ENCODE measurements at places on chromosomes 1 and 21. TPM values are rescaled to one million over a fixed set of nuclear protein-coding genes. Genes with fewer than 3 reads are reported as not detected.
A peak's percentile ranks its signal among the peaks of the same experiment; 100 is the strongest.

DNA sequence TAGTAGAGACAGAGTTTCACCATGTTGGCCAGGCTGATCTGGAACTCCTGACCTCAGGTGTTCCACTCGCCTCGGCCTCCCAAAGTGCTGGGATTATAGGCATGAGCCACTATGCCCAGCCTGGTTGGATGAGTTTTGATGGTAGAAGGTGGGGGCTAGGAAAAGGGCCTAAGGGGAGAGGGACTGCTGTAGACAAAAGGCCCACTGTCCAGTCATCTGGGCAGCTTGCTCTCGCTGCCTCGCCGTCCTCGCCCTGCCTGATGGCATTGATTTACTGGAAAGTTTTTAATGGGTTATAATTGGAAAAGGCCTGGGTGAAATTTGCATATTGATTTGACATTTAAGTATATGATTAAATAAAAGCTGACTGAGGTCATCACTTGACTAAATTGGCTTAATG is 175.1 kb upstream of the CSF3R start:
- no peak for DNase-seq

- no peak for DNase-seq
These were observed 1165.2 kb downstream of the BRINP3 start for GRCh38 chr1:189312499-189312898.

DNA sequence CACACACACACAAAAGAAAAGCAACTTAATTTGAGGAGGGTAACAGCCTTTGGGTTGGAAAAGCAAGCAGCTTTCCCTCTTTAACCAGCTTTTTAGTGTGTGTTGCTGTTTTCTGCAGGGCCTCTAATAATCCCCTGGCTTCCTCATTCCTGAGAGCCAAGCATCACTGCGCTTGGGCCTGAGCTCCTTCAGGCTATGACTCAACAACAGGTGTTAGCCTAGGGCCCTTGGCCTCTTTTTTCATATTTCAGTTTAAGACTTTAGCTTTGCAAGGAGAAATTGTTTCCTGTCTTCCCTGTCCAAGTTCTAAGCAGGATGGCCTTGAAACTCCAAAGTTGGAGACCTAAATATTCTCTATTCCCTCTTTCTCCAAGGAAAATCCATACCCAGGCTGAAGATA is 26.2 kb upstream of the SNX27 start:
- no peak for DNase-seq

- no peak for DNase-seq
These were observed 48.3 kb downstream of the ATG4C start for GRCh38 chr1:62832276-62832675.

DNA sequence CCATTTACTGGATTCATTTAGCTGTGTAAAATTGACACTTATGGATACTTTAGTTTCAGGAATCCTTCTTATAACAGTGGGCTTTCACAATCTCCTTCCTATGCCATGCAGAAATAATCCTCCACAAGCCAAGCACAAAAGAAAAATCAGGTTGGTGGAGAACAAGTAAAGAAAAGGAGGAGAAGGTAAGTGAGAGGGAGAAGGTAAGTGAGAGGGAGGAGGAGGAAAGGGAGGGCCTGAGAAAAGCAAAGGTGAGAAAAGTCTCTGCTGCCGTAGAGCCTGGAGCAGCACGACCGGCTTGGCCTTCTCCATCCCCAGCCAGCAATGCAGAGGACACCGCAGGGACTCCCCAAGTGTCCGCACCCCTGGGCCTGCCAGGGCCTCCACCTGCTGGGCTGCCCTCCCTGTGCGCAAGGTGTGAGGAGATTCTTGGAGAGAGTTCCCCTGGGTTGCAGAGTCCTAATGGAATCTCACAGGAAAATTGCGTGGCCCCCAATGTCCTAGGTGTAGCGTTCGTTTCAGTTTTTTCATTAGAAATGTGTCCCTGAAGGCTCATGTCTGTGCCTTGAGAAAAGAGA is 39.0 kb downstream of the PRMT2 start:
- DNase-seq: no peak

DNA sequence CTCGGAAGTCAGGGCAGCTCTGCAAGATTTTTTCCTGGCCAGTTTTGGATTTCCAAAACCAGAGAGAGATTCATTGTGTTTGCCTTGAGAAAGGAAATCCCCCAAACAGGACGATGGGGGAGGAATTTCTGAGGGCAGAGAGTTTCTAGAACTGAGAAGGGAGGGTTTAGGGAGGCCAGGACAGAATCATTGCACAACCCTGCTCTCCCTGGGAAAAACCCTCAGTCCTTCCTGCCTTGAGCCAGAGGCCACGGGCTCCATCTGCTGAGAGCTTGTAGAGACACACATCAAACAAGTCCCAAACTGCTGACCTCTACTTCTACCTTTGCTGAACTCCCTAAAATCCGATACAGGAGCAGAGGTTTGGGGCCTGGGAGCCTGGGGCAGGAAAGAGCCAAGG is 99.7 kb downstream of the NMNAT2 start:
- DNase-seq: peak; percentile 62

DNA sequence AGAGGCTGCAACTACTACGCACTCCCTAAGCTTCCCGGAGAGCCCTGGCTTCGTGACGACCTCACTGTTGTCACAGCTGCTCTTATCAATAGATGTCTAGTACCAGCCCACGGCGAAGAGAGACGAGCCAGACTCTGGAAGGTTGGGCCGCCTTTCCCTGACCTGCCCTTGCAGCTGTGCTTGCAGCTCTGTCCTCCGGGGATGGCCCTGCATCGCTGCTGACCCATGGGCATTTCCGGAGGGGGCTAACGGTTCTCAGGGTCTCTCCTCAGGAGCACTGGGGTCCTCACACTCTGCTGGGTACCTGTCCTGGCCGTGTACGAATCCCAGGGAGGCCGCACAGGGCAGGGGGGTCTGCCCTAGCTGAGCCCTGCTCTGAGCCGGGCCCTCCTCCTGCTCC is 93.8 kb upstream of the COL6A1 start:
- no peak for DNase-seq

DNA sequence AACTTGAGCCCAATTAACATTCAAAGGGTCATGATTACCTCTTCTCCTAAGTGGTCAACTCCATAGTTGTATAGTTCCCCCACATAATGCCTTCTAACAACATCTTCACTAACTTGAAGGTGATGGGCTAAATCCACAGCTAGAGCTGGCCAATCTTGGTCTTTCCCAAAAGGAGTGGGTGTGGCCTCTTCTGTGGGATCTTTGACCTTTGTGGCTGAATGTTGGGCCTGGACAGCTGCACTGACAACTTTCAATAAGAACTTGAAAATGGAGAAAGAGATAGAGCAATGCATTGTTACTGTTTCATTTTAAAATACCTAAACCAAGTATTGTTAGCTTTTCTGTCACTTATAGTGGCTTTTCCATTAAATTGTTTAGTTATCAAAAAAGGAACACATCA is 59.2 kb downstream of the IARS2 start:
- DNase-seq: no peak

- DNase-seq: no peak
These were observed 405.6 kb downstream of the NPHP4 start for GRCh38 chr1:5586629-5587028.

DNA sequence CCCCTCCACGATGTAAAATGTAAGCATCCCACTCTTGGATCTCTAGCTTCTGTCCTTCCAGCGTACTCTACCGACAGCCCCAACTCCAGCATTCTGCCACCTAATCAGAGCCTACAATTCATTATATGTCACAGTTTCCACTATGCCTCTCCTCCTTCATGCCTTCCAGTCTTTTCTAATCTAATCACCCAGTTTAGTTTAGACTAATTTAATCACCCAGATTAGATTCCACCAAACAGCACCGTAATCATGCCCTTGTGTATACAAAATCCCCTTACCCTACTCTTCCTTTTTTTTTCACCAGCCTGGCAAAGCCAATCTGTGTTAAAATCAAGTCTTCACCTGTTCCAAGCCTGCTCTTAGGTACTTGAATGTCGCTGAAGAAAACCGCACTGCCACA is 49.8 kb upstream of the KANK4 start:
- DNase-seq: no peak

- DNase-seq: no peak
These were observed 27.7 kb downstream of the DSCAM start for GRCh38 chr21:40819071-40819900.

GRCh38 chr1:203250911-203251310 is 21.4 kb upstream of the CHIT1 start:
- no peak for DNase-seq

- no peak for DNase-seq
These were observed 343.6 kb downstream of the PTPRU start for GRCh38 chr1:29579821-29580425.

GRCh38 chr1:31703431-31704270 is at the start of gene COL16A1:
COL16A1 (minus strand) TSS chr1:31704017; CDS start chr1:31702193, 1,824 bp downstream.
- peak; percentile 64 for DNase-seq

DNA sequence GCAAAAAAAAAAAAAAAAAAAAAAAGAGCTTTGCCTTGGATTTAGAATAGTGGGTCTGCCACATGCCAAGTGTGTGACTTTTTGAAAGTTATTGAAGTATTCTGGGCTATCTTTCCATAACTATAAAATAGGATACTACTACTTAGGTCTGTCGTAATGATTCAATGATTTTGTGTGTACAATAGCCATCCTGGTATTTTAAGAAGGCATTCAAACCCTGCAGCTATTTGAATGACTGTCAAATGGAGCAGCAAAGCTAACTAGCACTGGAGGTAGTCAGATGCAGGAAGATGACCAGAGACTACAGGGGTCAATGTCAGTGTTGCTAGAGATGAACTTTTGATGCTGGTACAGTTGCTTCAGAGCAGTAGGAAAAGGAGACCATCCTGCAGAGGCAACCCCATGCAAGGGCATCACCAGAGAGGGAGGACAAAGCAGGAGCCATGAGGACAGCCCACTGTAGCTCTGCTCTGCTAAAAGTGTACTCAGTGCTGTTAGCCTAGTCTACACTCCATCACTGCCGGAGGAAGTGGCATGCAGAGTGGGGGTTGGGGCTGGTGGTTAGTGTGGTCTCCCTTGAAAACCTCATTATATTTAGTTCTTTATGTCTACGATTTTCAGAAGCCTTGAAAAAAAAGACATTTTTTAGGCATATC is 29.0 kb downstream of the DUSP10 start:
- DNase-seq: peak; percentile 53

- DNase-seq: no peak
These were observed 1.6 kb downstream of the CD1B start for GRCh38 chr1:158329733-158330132.

The DIO1 gene
- total RNA-seq: not detected

The PGM1 gene
- total RNA-seq: 120 TPM

The CR2 gene
- 0.15 TPM for total RNA-seq

The MANEAL gene
- total RNA-seq: 7.0 TPM

The OR2T2 gene
- total RNA-seq: not detected

The RNF186 gene
- total RNA-seq: 53.7 TPM

The SDC3 gene
- total RNA-seq: 18.0 TPM

The HSD3B1 gene
- total RNA-seq: 0.70 TPM

The PROK1 gene
- not detected for total RNA-seq

The FMOD gene
- 25.2 TPM for total RNA-seq

The RHBG gene
- total RNA-seq: not detected

The ZFP69B gene
- total RNA-seq: 1.5 TPM

Measured in left colon (tissue), 2 donors.